ENCODE measurements at places on chromosomes 2 and 18. TPM values are rescaled to one million over a fixed set of nuclear protein-coding genes. Genes with fewer than 3 reads are reported as not detected.

SCYGR5 gene
- total RNA-seq: not detected

MTHFD2 gene
- total RNA-seq: 69.6 TPM

ZNF396 gene
- total RNA-seq: 6.5 TPM

DNER gene
- 16.5 TPM for total RNA-seq

SLC38A11 gene
- 20.0 TPM for total RNA-seq

SIX2 gene
- total RNA-seq: 0.28 TPM

PLB1 gene
- total RNA-seq: 6.8 TPM

LINC00305 gene
- total RNA-seq: not detected

MC4R gene
- total RNA-seq: 0.19 TPM

BCL11A gene
- total RNA-seq: 8.7 TPM

MARCO gene
- 4.6 TPM for total RNA-seq

MOCOS gene
- 5.8 TPM for total RNA-seq

SPP2 gene
- total RNA-seq: not detected

KLHL14 gene
- 15.4 TPM for total RNA-seq

DSG3 gene
- total RNA-seq: not detected

UGT1A6 gene
- total RNA-seq: 43.7 TPM

LRATD1 gene
- 17.3 TPM for total RNA-seq

SOWAHC gene
- 11.8 TPM for total RNA-seq

DNA sequence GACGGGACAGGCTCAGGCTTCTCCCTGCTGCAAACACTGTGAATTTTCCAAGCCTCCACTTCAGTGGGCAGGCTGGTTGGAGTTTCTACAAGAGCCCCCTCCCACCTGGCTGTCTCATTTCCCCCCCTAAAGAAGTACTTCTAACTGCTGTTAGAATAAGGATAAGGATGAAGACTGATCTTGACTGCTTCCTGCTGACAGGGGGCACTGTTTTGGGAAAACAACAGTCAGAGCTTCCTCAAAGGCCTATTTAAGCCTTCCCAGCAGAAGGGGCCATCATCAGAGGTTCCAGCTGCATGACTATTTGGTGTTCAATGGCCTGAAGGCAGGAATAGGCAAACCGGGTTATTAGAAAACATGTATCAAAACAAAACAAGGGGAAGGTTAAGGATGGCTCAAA, 1162.8 kb downstream of the DSC3 start:
- DNase-seq: no peak

GRCh38 chr18:35024196-35024595, 17.0 kb upstream of the MAPRE2 start:
- DNase-seq: no peak

GRCh38 chr2:55616551-55617174, 759 bp downstream of the PPP4R3B start:
- DNase-seq: peak; percentile 87

DNA sequence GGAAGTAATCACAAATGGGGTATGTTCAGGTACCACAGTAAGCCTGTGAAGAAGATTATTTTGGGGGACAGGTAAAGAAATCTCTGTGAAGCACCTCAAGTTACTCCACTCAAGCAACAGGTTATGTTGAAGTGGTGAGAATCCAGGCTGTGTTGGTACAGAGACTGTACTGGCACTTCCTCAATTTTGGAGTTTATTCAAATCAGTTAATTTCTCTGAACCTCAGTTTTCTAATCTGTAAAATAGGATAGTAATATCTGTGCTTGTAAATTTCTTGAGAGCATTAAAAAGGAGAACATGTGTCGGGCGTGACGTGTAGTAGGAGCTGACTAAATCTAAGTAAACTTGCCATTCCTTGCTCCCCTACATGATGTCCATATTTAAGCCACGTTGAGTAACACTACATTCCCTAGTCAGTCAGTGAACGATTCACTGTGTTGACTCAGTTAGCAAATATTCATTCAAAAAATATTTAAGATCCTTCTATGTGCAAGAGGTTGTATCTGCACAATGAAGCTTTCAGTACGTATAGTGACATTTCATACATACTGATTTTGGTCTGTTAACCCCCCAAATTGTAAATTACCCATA, 504.2 kb downstream of the ZEB2 start:
- DNase-seq: no peak

GRCh38 chr2:176758426-176758825, 454.2 kb upstream of the HNRNPA3 start:
- DNase-seq: no peak

- DNase-seq: no peak
Measured at GRCh38 chr2:31176742-31177141, 38.5 kb upstream of the GALNT14 start.

- DNase-seq: no peak
Measured at GRCh38 chr2:157761520-157761919, 114.6 kb downstream of the ACVR1 start.

DNA sequence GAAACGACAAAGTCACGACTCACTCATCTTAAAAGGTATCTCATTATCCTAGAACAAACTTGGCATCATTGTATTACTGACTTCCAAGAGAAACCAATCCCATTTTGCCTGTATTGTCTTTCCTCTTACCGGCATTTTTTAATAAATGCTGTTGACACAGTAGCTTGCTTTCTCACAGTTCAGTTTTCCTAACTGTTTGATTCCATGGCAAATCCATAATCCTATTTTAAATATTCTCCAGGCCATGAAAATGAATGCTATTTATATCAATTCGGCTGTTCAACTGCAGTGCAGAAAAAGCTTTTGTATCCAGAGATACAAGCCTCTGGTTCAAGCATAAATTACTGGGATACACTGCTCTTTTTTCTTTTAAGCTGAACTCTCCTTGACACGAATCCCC, 1241.9 kb downstream of the DPP10 start:
- no peak for DNase-seq

GRCh38 chr2:19711470-19712372, 190.1 kb downstream of the TTC32 start:
- no peak for DNase-seq

DNA sequence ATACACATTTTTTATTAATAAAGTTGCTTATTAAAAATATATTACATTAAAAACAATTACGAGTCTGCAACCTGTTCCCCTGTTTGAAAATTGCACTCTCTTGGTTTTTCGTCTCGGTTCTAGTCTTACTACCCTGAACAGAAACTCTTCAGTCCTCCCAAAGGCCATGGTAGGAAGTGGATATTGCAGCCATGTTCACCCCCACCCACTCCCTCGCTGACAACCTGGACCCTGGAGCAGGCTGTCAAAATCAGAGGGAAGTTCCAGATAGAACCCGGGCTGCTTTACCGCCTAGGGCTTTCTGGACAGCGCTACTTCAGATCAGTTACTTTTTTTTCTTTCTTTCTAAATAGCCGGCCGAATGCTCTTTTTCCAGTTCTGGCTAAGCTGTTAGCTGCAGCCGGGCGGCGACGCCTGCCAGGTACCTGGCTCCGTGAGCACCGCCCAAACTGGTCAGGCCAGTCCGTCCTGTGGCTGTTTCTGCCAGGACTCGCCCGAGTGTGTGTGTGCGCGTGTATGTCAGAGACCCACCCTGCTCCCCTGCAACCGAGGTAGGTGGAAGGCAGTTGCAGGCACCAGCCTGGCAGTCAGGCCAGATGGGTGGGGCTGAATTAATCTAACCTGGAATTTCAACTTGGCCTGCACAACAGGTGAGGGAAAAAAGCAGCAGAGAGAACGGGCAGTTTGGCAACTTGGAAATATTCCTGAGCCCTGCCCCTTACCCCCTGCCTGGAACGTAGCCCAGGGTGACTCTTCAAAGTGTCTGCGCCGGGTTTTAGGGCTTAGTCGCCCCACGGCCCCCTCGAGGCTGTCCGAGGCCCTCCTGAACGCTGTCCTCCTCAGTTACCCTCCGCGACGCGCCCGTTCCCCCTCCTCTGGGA, 1.1 kb upstream of the TET3 start:
- peak; percentile 90 for DNase-seq

DNA sequence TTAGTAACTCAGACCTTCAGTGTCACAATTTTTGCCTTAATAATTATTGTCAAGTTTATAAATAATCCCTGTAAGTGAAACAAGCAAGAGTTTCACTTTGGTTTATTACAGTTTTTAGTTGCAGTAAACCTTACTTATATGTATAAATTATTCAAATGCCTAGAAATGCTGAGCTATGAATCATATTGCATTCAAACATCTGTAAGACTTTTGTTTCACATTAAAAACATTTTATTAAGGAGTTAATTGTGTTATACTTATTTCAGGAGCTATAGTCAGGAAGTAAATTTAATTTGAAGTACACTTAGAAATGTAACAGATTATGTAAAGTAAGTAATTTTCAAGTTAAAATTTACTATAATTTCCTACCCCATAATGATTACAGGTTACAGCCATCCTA, 3.9 kb upstream of the ETAA1 start:
- DNase-seq: no peak

DNA sequence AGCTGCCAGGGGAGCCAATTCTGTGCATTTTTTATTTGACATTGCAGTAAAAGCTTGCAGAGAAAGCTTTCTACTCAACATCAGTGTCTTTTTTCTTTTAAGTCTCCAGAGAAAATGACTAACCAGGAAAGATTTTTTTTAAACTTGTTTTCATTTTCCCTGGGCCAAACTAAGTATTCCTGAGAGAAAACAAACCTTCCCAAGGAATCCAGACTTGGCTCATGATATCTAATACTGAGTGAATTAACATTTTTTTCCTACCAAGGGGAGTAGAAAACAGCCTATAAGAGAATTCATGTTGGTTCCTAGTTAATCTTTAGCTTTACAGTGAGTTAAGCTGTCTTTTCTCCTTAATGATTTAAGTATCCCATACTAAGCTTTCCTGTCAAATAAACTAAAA, 46.7 kb downstream of the DAPL1 start:
- no peak for DNase-seq

DNA sequence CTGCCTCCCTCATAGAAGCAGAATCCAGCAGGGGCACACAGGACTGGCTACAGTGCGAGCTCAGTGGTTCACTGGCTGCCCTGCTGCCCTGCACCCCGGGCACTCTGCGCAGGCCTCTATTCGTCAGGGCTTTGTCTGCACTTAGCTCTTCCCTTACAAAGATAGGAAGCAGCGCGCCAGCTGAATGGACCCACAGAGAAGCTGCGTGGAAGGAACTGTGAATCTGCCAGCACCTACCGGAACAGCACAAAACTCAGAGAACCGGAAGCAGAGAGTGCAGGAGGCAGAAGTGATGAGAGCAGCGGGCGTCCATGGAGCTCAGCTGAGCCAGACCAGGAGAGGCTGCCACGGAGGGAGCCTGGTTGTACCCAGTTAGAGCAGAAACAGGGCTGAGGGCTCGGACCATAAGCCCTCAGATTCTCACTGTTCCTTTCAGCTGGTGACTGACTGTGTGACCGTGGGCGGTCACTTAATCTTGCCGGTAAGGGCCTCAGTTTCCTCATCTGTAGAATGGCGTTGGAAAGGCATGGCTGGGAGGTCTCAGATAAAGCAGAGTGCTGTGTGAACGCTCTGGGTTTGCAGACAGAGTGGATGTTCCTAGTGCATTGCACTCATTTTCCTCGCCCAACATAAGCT, 23.1 kb upstream of the SLC66A3 start:
- DNase-seq: no peak

DNA sequence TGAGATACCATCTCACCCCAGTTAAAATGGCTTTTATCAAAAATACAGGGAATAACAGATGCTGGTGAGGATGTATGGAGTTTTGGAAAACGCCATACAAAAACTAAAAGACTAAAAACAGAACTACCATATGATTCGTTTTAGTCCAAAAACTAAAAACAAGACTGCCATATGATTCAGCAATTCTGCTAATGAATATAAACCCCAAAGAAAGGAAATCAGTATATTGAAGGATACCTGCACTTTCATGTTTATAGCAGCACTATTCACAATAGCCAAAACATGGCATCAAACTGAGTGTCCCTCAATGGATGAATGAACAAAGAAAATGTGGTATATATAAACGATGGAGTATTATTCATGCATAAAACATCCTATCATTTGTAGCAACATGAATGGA, 224.4 kb upstream of the MC4R start:
- no peak for DNase-seq

- no peak for DNase-seq
Measured at GRCh38 chr18:68608851-68609490, 105.9 kb downstream of the TMX3 start.

- DNase-seq: no peak
Measured at GRCh38 chr2:47017541-47017940, 101.9 kb upstream of the MCFD2 start.

DNA sequence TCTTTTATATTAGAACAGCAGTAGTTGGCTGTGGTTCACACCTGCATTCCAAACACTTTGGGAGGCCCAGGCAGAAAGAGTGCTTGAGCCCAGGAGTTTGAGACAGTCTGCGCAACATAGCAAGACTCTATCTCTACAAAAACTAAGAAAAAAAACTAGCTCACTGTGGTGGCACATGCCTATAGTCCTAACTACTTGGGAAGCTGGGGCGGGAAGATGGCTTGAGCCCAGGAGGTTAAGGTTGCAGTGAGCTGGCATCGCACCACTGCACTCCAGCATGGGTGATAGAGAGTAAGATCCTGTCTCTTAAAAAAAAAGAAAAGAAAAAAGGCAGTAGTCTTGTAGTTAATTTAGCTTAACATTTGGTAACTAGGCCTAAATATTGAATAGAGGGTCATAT, 136.6 kb downstream of the AGPS start:
- DNase-seq: no peak

DNA sequence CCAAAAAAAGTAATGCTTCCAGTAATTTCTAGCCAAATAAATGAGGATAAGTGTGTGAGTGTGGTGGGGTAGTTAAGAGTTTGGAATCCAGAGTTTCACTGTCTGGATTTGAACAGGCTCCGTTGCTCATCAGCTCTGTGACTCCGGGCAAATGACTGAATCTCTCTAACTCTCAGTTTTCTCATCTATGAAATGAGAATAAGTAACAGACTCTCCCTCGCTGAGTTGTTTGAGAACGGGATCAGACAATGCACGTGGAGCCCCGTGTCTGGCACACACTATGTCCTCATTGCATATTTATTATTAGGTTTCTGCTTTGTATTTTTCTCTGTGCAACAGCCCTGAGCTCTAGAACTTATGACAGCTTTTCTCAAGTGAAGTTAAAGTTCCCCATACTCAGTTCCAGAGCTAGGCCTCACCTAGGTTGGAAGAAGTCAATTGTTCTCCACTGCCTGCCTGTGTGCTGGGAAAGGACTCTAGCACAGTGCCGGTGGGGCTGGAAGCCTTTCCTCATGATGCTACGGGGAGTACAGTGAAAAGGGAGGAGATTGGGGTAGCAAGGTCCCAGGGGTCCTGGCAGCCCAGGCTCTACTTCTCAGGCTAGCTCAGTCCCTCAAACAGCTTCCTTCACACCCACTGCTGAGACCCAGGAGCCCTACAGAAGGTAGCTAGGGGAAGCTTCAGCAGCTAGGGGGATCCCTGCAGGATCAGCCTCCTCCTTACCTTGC, 1.7 kb upstream of the ICOS start:
- DNase-seq: no peak

DNA sequence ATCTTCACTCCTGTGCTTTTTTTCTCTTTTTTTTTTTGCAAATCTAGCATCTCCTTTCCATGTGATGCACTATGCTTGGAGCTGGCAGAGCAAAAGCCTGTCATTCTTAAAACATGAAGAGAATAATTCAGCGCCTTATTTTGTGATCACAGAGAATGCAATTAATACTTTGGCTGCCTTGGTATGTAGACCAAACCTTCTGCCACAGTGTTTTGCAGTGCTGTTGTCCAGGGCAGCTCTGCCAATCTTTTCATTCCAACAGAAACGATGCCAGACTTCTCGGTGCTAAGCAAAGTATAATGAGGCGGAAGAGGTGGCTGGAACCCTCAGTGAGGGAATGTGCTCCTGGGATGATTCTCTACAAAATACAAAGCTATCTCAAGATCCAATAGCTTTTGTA, 25.6 kb downstream of the BCL2 start:
- DNase-seq: no peak

- DNase-seq: no peak
Measured at GRCh38 chr2:45506756-45507155, 104.3 kb downstream of the SRBD1 start.

- DNase-seq: no peak
Measured at GRCh38 chr18:75109319-75109691, 99.6 kb downstream of the PTGR3 start.
